Stimulated activated CD8-positive, alpha-beta memory T cell treated with anti-CD3 and anti-CD28 coated beads, Interleukin-2, amount 100 ng/mL, for 48 hours (primary cell): ENCODE measurements at places on chromosomes 11 and 22.

- DNase-seq: no peak
These were observed 95.6 kb downstream of the AMBRA1 start for GRCh38 chr11:46498179-46498578.

GRCh38 chr11:26958702-26959049, 35.2 kb upstream of the FIBIN start:
- no peak for DNase-seq

GRCh38 chr11:118224511-118225188, at the start of gene JAML:
TSS of gene JAML (minus strand) at chr11:118225011. CDS start at chr11:118214866, 10,145 bp downstream.
- DNase-seq: no peak

- no peak for DNase-seq
These were observed 3.4 kb downstream of the NLRP6 start for GRCh38 chr11:281486-282161.

- DNase-seq: no peak
These were observed 112.0 kb upstream of the PDGFD start for GRCh38 chr11:104275992-104276391.

- no peak for DNase-seq
These were observed 1140.1 kb downstream of the BRD1 start for GRCh38 chr22:48687606-48688005.

DNA sequence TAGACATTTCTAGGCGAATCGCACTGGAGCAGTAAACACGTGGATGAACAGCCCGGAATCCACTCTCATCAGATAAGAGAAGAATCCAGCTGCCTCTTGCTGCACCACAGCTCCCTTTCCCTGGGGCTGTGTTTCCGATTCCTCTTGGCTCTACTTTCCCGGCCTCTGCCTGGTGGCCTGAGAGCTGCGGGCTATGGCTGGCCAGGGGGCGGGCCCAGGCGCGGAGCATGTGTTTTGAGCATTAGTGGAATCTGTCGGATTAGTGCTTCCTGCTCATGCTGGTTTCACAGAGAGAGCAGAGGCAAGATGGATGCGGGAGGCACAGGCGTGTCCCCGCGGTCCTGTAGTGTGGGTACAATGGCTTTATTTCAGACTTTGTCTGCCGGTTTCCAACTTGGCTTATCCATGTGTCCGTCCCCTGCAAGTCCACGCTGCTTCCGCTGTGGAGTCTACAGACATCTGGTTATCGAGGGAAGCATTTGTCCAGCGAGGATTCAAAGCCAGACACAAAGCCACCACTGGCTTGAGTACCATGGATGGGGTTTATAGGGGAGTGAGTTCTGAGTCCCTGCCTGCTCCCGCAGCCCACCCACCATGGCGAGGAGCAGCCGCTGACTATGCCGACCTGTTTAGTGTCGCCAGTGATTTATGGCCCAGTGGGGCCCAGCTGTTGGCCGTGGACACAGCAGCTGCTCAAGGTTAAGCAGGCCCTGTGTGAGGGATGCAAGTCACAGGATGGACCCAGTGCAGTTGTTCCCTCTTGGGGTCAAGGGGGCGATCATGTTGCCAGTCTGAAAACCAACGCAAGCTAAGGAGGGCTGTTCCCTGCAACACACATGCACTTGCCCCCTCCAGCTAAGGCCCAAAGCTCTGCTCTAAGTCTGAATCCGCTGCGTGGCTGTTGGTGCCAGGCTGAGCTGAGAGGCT, 43.3 kb upstream of the EP300 start:
- no peak for DNase-seq

DNA sequence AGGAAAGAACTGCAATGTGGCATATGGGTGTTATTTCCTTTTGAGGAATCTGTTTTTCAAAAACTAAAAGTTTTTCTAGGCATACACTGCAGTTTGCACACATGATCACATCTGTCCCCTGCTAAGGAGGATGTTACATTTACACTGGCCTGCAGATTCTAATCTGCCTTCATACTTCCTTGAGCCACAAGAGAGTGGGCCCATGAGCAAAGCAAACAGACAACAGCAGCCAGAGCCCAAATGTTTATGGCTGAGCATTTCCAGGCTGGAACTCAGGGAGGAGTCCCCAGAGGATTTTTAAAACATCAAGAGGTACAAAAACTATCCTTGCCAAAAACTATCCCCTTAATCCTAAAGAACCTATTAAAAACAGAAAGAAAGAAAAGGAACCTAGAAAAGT, 117.2 kb upstream of the MTNR1B start:
- DNase-seq: no peak

DNA sequence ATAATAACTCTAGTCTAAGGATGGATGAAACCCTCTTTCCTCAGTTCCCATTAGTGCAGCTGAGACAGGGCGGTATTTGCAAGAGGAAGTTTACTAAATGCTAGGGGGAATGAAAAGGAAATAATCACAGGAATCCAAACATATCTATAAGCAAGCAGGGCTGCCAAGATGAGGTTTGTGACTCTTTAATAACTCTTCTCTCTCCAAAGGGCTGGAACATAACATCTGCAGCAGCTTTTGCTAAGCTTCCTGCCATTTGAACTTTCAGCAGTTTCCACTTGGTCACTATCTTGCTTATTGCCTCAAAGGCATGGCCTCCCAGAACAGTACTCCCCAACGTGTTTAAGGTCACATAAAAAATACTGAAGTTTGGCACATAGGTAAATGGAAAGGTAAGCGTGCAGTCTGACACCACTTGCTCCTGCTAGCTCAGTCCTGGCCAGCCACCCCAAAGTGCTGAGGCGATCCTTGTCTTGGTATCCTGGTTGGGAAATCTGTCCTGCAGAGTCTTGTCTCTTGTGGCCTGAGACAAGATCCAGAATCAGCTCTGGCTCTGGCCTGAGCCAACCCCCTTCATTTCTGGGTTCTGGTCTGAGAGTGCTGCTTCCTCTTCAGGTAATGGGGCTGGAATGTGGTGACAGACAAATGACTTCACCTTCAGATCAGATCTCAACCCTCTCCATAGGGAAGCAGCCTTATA, 81.8 kb downstream of the KCNC1 start:
- DNase-seq: no peak

DNA sequence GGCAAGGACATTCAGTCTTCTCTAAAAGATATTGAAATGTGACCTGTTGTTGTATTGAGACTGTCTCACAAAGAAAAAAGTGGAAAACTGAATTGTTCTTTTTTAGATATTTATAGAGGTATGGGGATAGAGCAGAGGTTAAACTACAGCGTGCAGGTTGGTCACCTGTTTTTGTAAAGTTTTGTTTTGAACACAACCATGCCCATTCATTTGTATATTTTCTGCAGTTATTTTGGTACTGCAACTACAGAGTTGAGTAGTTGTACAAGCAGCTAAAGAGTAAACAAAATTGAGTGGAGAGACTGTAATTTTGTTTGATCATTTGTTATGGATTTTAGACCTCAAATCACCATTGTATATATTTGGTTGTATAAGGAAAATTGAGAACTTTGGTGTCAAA, 11.3 kb downstream of the EED start:
- no peak for DNase-seq

DNA sequence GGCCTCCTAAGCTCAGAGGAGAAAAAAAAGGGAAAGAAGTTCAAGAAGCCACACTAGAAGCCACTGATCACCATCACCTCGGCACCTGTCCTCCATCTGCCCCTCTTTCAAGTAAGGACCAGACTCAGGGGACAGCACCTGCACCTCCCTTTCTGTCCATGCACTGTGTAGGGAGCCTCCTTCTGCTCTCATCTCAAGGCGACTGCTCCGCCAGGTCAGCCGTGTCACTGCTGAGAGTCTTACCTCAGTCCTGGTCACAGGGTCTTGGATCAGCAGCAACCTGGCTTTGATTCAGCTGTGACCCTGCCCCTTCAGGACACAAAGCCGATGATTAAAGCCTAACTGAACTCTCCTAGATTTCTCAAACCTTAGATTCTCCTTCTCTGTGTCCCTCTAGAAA, 101.5 kb downstream of the ZNF280B start:
- DNase-seq: no peak

DNA sequence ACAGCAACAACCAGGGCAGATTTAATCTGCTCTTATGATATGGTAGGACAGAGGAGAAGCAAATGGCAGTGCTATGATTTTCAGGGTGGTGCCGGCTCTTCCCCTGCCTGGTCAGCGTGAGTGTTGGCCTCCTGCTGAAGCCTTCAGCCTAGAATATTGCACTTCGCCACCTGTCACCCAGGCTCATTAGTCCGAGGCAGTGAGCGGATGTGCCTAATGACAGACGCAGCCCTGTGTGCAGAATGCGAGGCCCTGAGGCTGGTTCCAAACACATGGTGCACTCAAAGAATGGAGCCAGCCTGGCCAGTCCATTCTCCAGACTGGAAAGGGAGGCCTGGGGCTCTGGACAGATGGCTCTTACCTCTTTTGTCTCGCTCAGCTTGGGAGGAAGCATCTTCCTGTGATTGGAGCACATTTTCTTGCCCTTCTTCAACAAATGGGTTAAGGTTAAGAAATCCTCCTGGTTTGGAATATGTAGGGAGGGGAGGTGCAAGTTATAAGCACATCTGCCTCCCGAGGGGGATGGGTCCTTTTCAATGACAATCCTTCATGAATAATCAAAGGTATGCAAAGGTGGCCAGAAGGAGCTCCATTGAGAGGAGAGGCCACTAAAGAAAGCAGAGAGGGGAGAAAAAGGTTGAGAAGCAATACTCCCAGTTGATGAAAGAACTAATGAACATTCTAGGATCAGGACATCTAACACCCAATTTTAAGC, 39.7 kb upstream of the GALNT18 start:
- no peak for DNase-seq

GRCh38 chr22:40544758-40545157, 91.8 kb downstream of the MRTFA start:
- no peak for DNase-seq

GRCh38 chr11:101738452-101738851, 154.6 kb upstream of the TRPC6 start:
- DNase-seq: no peak
